ENCODE measurements at places on chromosomes 4 and X.
A peak's percentile ranks its signal among the peaks of the same experiment; 100 is the strongest.

- no peak for DNase-seq
Observed at GRCh38 chr4:2287594-2287915, 25.6 kb upstream of the MXD4 start.

DNA sequence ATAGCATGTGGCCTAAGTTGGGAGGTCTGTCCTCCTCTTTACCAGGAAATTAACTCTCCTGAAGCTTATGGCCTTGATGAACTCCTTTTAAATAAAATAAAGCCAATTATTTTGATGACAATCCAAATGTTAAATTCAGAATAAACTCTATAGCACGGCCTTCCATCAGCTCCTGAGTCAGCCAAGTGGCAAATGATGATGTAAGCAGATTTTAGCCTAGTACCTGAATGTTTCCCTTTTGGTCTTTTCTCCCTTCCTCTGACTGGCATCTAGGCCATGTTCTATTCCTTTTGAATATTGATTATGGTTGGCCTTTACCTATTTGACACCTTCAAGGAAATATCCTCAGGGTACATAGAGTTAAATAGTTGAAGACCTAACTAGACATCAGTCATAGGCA is 76.2 kb downstream of the PARM1 start:
- no peak for DNase-seq

GRCh38 chr4:147060151-147060931 is 114.7 kb upstream of the TTC29 start:
- peak; percentile 5 for DNase-seq

DNA sequence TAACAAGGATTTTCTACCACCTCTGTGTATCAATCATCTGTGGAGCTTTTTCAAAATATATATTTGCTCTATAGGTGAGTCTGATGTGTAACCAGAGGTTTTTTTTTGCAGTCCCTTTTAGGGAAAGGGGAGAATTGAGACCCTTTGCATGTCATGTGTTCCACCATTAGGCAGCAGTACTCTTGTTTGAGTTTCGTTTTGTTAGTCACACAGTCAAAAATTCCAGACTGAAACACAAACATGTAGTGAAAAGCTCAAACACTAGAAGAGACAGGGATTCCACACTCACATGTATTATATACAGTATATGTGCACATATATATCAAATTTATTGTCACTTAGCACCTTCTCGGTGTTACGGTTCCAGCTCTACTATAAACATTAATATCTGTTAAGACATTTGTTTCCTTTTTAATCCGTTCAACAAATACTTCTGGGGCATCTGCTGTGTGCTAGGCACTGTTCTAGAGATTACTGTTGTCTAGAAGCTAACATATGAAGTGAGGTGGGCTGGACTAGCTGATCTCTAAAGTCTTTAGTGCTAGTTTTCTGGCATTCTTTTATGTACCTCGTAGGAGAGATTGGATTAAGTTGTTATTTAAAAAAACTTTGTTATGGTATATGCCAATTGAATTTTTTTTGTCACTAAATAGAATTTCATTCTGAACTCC is 5.5 kb downstream of the USP9X start:
- peak; percentile 47 for DNase-seq

DNA sequence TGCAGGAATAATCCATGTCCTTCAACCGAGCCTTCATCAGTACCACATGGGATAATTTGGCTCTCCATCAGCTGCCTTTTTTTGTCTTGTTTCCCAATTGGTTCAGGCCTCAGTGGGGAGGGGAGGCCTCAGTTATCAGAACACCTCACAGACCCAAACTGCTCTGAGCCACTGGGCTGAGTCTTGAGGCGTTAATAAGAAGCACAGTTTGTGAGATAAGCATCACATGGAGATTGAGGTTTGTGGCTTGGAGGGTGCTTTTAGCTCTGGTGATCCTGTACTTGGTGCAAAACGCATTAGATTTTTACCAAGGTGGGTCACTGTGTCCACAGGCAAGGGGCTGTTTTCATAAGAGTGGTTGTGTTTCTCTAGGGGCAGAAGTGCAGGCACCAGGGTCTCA is 82.8 kb upstream of the HPF1 start:
- DNase-seq, result no peak

GRCh38 chr4:150078579-150079080 is 385 bp downstream of the DCLK2 start:
- DNase-seq, result peak; percentile 68

DNA sequence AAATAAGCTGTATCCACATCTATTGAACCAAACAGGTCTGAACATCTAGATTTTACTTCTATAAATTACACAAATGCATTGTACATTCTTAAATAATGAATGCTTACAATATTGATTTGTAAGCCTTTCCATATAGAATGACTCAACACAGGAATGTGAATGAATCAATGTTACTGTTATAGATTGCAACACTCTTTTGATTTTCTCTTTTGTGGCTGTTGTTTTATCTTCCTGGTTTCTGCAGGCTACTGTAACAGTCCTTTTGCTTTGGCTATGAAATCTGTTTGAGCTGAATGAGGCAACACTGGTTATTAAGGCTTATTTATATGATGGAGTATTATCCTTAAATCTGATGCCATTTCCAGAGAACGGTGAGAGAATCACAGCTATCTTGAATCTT is 49.5 kb downstream of the GPR50 start:
- DNase-seq, result no peak

GRCh38 chrX:132181364-132181763 is 37.9 kb downstream of the RAP2C start:
- DNase-seq, result no peak

DNA sequence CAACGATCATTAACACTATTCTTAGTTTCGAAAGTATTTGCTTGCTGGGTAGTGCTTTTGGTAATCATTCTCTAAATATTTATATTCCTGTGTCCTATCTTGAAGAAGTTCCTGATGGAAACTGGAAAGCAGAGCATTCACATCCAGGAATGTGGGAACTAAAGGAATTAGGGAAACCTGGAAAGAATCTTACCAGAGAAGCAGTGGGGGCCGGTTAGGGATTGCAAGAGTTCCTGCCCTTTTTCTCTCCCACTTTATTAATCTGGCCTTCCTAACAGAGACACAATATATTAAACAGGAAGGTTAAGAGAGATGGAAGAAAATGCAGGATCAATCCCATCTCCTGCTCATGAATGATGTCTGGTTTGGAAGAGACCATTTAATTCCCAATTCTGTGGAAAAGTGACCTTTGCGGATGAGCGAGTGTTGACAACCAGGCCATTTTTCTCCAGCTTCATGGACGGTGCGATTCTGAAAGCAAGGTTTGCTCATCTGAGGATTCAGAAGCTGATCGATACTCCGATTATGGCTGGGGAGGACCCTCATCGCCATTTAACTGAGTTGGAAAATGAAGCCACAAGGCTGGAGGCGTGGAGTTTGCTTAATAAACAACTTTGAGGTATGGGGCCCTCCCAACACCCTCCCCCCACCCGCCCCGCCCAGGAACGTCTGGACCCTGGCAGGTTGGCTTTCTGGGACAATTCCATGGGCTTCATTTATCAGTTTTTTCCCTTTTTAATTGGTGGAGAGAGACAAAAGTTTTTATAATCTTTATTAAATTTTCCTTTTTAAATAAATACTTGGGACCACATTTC is 52.3 kb downstream of the C4orf51 start:
- peak; percentile 18 for DNase-seq

GRCh38 chr4:61085534-61085933 is 114.6 kb upstream of the ADGRL3 start:
- DNase-seq, result no peak

- no peak for DNase-seq
Observed at GRCh38 chr4:177264788-177265422, 44.8 kb upstream of the NEIL3 start.

GRCh38 chr4:8756816-8757215 is 114.8 kb downstream of the HMX1 start:
- no peak for DNase-seq
